ENCODE measurements at places on chromosomes 3 and 15. TPM values are rescaled to one million over a fixed set of nuclear protein-coding genes. Genes with fewer than 3 reads are reported as not detected.

Gene GCNT3
- not detected for total RNA-seq

Gene C3orf49
- not detected for total RNA-seq

Gene SLC12A1
- not detected for total RNA-seq

Gene NR1D2
- 3.1 TPM for total RNA-seq

Gene CRYBG3
- 8.3 TPM for total RNA-seq

Gene DISP2
- 0.02 TPM for total RNA-seq

Gene ACAN
- total RNA-seq: not detected
